ENCODE measurements at places on chromosomes 3 and 15.

DNA sequence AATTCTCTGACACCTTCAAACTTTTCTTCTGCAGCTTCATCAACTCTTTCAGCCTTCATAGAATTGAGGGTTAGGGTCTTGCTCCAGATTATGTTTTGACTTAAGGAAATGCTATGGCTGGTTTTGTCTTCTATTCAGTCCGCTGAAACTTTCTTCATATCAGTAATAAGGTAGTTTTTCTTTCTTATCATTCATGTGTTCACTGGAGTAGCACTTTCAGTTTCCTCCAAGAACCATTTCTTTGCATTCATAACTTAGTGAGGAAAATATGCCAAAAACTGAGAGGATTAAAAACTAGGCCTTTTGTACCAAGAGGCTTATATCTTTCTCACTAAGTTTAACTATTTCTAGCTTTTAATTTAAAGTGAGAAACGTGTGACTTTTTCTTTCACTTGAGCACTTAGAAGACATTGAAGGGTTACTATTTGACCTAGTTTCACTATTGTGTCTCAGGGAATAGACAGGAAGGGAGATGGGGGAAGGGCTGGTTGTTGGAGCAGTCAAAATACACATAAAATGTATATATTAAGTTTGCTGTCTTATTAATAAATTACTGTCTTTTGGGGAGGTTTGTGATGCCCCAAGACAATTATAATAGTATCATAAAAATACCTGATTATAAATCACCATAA is 1110.1 kb downstream of the TBL1XR1 start:
- no peak for DNase-seq

GRCh38 chr3:55089211-55089610 is 161.4 kb upstream of the LRTM1 start:
- DNase-seq, result peak; percentile 5

GRCh38 chr3:113166719-113167492 is 44.5 kb upstream of the BOC start:
- DNase-seq, result peak; percentile 8

GRCh38 chr3:11155341-11156025 is 1.2 kb downstream of the HRH1 start:
- peak; percentile 84 for DNase-seq

GRCh38 chr3:56884387-56884786 is 82.6 kb upstream of the ARHGEF3 start:
- DNase-seq, result peak; percentile 28

DNA sequence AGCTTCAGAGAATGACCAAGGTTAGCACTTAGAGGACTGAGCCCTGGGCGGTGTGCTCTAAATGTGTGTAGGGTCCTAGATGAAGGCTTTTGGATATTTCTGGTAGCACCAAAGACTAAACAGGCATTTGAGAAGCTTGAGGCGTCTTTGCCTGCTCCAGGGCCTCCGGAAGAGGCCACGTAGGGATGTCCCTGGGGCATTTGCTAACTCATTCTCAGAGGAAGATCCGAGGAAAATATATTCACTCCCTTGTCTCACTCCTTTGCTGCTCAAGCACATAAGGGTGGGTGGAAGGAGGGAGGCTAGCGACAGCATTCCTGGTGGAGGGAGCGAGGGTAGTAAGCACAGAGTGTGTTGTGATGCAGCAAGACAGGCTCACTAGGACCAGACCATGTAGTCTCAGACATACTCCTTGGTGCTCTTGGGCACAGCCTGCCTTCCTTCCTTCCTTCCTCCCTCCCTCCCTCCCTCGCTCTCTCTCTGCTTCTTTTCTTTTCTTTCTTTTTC is 38.5 kb upstream of the XCR1 start:
- DNase-seq, result no peak

- peak; percentile 94 for DNase-seq
Measured at GRCh38 chr3:190384309-190384756, 3.6 kb upstream of the CLDN16 start.

DNA sequence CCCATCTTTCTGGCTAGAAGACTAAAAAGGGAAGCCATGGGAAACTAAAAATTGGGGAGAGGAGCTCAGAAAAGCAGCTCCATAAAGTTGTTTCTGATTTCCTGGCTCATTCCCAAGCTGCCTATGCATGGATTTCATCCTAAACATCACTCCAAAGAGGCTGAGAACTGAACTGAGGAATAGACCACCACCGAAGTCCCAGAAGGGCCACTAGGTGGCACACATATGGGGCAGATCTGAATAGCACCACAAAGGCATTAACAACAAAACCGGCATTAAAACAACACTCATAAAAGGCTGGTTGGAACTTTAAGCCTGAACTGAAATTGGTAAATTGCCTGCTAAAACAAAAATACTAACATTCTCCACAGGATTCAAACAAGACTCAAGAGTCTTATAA is 106.3 kb downstream of the PLD1 start:
- peak; percentile 46 for DNase-seq

- no peak for DNase-seq
Measured at GRCh38 chr15:63020759-63021430, 21.7 kb upstream of the TPM1 start.

- no peak for DNase-seq
Measured at GRCh38 chr3:183541738-183542137, 13.8 kb downstream of the KLHL6 start.

DNA sequence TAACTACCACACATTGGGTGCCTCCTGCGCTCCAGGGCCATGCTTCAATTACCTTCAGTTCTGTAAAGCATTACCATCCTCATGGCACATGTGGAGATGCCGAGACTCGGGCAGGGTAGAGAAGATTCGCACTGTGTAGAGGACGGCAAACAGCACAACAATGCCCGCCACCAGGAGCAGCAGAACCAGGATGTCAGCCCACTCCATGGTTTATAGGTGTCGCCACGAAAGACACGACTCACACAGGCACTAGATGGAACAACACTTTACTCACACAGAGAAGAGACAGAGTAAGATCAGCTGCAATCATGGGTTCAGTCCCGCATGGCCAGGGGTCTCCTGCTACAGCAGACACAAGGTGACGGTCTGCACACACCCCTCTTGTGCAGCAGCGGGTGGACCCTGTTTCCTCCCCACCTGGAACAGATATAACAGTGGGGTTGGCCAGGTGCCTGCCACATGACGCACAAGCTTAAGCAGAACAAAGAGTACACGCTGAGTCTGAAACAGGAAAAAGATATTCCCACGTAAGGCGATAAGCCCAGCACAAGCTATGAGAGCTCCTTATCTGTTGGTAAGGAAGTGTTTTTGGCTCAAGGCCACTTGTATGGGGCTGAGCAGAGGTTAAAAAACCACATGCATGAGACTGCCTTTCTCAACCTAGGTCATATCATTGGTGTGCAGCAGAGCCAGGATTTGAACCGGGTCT is 2.5 kb upstream of the TBC1D21 start:
- DNase-seq, result no peak

- DNase-seq, result no peak
Measured at GRCh38 chr3:100184948-100185570, 70.8 kb upstream of the FILIP1L start.

GRCh38 chr3:164360738-164361406 is 717.4 kb downstream of the SI start:
- DNase-seq, result no peak

DNA sequence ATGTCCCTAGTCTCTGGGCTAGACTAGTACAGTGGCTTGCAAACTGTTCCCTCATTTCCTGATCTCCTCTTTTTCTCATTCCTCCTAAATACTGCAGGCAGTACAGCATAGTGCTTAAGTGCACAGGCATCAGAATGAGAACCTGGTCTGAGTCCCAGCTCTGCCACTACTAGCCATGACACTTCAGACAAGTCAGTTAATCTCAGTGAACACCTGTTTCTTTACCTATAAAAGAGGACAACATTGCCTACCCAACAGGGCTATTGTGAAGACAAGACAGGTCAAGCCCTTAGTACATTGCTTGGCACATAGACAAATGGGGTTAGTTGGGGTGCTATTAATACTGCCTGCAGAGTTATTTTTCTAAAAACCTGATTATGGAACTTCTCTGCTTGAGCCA is 113.3 kb downstream of the RYR3 start:
- DNase-seq, result no peak

DNA sequence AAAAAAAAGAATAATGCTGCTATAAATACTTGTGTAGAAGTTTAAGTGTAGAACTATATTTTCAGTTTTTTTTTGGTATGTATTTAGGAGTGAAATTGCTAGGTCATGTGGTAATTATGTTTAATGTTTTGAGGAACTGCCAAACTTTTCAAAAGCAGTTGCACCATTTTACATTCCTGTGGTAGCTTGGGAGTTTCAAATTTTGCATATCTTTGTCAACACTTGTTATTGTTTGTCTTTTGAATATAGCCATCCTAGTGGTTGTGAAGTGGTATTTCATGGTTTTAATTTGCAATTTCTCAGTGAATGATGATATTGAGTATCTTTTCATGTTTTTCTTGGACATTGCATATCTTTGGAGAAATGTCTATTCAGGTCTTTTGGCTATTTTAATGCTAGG is 30.4 kb downstream of the SKIL start:
- no peak for DNase-seq

- no peak for DNase-seq
Measured at GRCh38 chr3:63090656-63091055, 187.5 kb upstream of the SYNPR start.

DNA sequence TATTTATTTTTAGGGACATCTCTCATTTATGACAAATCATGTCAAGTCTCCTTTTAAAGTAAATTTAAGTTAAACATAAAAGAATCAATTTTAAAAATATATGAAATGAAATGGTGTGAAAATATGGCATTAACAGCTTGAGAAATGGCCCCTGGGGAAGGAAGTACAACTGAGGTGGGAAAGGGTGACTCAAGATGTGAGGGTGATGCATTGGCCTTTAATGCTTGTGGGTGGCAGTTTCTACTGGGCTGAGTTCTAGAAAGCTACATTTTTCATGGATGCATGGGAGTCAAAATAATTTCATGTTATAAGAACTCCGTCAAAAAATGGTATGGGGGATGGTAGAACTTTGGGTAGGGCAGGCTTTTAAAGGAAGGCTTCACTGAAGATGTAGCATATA is 708.8 kb upstream of the CFAP20DC start:
- no peak for DNase-seq

- peak; percentile 98 for DNase-seq
Measured at GRCh38 chr3:182212479-182213076, 500.9 kb downstream of the SOX2 start.

DNA sequence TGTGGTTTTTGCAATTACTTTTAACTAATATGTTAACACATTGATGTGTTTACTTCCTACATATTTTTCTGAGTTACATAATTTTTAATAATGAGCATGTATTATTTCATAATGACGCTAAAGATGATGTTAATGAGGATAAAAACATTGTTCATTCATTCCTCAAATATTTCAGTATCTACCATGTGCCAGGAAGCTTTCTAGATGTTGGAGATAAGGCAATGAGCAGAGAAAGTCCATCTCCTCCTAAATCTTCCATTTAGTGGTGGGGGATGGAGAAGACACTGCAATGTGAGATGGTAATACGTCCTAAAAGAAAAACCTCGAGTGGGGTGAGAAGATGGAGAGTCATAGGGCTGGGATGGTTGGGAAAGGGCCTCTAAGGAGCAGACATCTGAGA is 132.7 kb downstream of the MYLK start:
- DNase-seq, result no peak

DNA sequence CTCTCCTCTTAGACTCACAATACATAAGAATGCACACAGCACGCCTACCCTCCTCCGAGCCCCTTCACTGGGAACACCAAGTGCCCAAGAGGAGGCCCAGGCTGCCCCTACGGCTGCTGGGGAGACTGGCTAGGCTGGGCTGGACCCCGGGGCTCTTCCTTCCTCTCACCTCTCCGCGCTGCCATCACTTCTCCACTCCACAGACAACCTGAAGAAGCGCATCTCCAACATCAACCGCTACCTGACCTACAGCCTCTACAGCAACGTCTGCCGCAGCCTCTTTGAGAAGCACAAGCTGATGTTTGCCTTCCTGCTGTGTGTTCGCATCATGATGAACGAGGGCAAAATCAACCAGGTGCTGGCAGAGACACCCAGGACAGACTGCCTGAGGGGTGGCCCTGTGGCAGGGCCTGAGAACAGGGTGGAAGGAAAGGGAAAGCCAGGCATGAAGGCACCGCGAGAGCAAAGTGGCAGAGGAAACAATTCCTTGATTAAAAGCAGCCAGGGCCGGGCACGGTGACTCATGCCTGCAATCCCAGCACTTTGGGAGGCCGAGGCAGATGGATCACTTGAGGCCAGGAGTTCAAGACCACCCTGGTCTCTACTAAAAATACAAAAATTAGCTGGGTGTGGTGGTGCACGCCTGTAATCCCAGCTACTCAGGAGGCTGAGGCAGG is 51.6 kb downstream of the SEMA3G start:
- no peak for DNase-seq

GRCh38 chr3:119743921-119744320 is 38.0 kb upstream of the NR1I2 start:
- DNase-seq, result no peak

DNA sequence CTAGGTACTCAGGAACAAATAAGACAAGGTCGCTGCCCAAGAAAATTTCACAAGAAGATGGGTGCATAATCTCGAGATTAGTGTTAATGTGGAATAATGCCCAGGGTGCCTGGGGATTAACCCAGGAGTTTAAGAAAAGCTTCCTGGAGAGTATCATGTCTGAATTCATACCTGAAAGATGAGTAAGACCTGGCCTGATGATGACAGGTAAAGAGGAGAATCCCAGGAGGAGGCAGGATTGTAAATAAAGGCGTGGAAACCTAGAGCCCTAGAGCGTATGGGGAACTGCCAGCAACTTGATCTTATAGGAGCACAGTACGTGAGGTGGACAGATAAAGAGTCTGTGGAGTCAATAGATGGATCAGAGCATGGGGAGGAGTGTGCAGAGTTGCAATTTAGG is 43.0 kb downstream of the ARRDC4 start:
- DNase-seq, result peak; percentile 95

GRCh38 chr15:69265347-69265955 is 33.3 kb upstream of the PAQR5 start:
- peak; percentile 40 for DNase-seq

DNA sequence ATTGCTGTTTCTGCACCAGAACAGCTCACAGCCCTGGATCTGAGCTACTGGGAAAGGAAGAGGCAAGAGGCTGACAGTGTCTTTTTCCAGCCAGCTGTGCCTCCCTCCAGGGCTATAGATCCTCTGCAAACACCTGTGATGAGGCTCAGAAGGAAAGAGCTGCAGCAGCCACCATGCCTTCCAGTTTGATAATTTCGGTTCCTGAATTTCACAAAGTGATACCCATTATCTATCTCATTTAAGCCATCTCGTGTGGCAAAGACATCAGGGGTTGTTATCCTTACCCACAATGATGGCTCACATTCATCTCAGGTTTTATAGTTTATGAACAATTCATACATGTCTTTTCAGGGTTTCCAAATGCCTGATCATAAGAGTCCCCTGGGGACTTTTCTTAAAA is 1.8 kb upstream of the LARP6 start:
- no peak for DNase-seq

GRCh38 chr15:52102463-52102862 is 10.1 kb downstream of the BCL2L10 start:
- DNase-seq, result peak; percentile 89

- DNase-seq, result peak; percentile 39
Measured at GRCh38 chr3:188137051-188137450, 16.9 kb upstream of the LPP start.

- no peak for DNase-seq
Measured at GRCh38 chr15:46034755-46035154, 399.9 kb downstream of the SQOR start.
